ENCODE measurements at places on chromosomes 6 and 20. TPM values are rescaled to one million over a fixed set of nuclear protein-coding genes. Genes with fewer than 3 reads are reported as not detected.

GRCh38 chr20:53774461-53775203, 181.0 kb upstream of the ZNF217 start:
- no peaks in the 10 kb centered on the region for H3K36me3 ChIP-seq
- no peak overlapping the region for H3K4me3 ChIP-seq
- DNase-seq = no peak
- no peaks in the 10 kb centered on the region for H3K27me3 ChIP-seq
- H3K4me1 ChIP-seq = no peaks in the 10 kb centered on the region
- no peak overlapping the region for H3K27ac ChIP-seq

DNA sequence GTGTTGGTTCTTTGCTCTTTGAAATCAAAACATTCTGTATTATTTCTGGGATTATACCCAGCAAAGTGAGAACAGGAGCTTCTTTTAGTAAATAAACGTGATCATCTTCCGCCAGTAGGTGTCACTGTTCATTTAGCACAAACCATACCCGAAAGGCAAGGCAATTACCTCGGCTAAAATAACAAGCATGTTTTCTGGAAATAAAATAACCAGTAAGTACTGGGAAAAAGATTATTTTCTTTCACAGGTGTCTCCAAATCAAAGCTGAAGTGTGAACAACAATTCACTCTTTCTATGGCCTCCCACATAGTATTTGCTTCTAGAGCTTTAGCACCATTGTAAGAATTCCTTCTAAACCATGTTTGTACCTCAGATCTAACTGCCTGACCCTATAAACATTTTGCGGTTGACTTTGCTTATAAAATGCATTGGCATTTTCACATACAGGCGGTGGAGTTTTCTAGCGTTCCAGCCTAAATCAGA, 144.6 kb upstream of the AGPAT4 start:
- H3K36me3 ChIP-seq = no peaks in the 10 kb centered on the region
- H3K27ac ChIP-seq = no peak overlapping the region
- DNase-seq = no peak
- no peaks in the 10 kb centered on the region for H3K27me3 ChIP-seq
- no peak overlapping the region for H3K4me3 ChIP-seq
- no peaks in the 10 kb centered on the region for H3K4me1 ChIP-seq

DNA sequence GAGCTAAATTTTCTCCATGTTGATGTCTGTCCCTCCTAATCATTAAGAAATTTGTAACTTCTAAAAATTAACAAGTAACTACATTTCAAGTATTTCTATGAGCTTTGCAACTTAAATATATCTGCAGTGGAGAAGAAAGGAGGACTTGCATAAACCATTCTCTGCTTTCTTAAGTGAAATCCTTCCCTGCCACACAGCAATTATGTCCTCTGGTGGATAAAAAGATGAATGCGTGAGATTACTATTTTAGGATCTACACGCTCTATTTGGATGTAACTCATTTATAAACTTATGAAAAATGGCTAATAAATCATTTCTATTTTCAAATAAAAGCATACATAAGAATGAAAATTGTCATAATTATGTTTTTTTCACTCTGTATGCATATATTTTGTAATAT, 338.0 kb upstream of the PTCHD4 start:
- no peaks in the 10 kb centered on the region for H3K36me3 ChIP-seq
- H3K27ac ChIP-seq = no peak overlapping the region
- DNase-seq = no peak
- H3K4me1 ChIP-seq = no peaks in the 10 kb centered on the region
- H3K27me3 ChIP-seq = no peaks in the 10 kb centered on the region
- H3K4me3 ChIP-seq = no peak overlapping the region

COL12A1 gene
- 36.6 TPM for total RNA-seq
